ENCODE measurements at places on chromosomes 5 and 9.

DNA sequence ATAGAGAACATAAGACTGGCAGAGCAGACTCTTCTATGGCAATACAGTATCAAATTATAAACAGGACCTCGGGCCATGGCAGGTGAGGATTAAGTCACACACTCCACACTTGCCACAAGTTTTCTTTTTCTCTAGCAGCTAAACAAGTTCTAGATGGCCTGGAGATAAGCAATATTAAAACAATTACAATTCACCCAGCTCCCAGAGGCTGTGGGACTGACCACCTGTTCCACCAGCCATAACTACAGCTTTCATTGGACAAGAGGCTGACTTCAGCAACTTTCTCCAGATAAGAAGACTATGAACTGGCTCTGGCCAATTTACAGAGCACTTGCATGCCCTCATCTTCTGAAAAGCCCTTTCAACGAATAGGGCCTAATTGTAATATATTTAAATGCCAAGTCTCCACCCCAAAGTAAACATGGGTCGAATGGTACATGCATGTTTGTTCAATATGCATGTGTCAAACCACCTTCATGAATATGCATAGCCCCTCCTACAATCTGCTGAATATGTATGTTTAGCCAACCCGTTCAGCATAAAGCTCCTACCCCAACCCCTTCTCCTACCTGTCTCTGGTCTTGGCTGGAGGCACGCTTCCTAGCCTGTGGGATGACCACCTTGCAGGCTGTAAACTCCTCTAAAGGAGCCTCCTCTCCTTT is 6.1 kb upstream of the CFAP157 start:
- DNase-seq: no peak

- DNase-seq: no peak
Observed at GRCh38 chr5:119286511-119287488, 69.0 kb upstream of the TNFAIP8 start.

- no peak for DNase-seq
Observed at GRCh38 chr5:68290260-68290674, 74.7 kb downstream of the PIK3R1 start.

- no peak for DNase-seq
Observed at GRCh38 chr5:37838933-37839341, 904 bp downstream of the GDNF start.

All from activated CD8-positive, alpha-beta memory T cell treated with anti-CD3 and anti-CD28 coated beads, Interleukin-2, amount 10 ng/mL, durations not matched to agents 7 days and 5 days (primary cell).